Neural crest cell (in vitro differentiated cells): ENCODE measurements at places on chromosomes 1 and 21.

- DNase-seq: no peak
Measured at GRCh38 chr1:63981408-63981773, 207.6 kb downstream of the ROR1 start.

GRCh38 chr1:94675373-94675772, 133.8 kb upstream of the F3 start:
- no peak for DNase-seq

DNA sequence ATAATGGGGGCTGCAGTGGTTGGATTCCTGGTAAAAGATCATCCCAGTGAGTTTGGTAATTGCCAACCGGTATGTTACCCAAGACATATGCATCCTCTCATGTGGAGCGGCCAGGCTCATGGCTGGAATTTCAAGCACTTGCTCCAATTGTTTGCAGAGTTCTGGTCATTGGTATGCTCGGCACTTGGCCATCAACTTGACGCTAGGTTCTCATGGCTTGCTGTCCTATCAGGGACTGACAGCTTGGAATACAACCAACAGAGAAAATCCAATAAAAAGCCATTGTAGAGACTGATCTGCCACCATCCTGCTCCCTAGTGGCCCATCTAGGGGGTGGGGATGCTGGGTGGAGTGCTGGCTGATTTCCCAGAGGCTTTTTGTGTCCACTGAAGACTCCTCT, 120.9 kb downstream of the EDEM3 start:
- no peak for DNase-seq

GRCh38 chr1:235625340-235625739, 24.2 kb downstream of the GNG4 start:
- DNase-seq: no peak

- no peak for DNase-seq
Measured at GRCh38 chr1:156098784-156099183, 15.7 kb upstream of the LMNA start.

- peak; percentile 45 for DNase-seq
Measured at GRCh38 chr1:38064197-38064903, 17.8 kb upstream of the POU3F1 start.

DNA sequence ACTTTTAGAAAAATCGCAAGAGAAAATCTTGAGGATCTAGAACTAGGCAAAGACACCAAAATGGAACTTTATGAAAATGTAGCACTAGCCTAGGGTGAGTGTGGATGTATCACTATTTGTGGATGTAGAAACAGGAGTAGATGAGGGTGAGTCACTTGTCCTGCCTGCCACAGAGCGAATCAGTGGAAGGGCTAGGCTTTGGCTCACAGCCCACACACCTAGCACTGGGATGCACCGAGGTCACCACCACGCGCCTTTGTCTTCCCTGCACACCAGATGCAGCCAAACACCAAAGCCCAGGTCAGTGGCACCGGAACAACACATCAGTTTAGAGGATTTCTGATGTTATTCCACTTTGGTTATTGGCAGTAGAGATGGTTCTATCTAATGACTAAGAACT, 38.2 kb downstream of the PKNOX1 start:
- DNase-seq: no peak

- DNase-seq: no peak
Measured at GRCh38 chr1:246067432-246068216, 439.5 kb downstream of the SMYD3 start.

DNA sequence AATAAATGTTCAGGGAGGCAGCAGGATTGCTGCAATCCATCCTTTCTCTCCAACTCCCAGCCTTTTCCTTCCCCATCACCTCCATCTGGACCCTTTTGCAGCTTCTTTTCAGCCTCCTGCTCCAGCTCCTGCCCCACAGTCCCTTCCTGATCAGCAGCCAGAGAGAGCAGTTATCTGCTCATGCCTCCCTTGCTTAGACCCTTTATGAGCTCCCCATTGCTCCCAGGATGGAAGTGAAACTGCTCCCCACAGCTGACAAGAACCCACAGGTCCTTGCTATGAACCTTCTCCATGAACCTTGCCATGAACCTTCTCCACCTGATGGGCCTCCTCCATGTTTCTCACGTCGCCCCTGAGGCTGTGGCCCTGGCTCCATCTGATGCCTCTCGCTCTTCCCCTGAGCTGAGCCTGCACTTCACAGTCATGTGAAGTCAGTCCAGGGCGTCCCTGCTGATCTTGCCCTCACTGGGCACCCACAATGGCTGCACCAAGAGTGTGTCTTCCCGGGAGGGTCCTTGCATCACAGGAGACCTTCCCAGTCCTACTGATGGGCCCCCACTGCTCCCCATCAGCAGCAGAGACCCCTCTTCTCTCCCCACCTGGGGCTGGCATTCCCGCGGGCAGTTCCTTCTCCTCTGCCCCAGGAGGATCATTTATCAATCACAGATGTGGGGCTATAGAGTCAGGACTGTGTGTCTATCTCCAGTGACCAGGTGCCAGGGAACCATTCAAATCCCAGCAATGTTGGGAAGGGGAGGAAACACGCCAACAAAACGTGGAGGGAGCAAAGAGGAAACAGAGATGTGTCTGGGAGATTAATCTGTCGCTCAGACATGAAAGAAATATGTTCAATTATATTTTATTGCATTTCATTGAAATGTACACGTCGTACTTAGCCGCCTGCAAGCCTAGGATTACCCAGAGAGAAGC, 73.1 kb downstream of the MATN1 start:
- no peak for DNase-seq

DNA sequence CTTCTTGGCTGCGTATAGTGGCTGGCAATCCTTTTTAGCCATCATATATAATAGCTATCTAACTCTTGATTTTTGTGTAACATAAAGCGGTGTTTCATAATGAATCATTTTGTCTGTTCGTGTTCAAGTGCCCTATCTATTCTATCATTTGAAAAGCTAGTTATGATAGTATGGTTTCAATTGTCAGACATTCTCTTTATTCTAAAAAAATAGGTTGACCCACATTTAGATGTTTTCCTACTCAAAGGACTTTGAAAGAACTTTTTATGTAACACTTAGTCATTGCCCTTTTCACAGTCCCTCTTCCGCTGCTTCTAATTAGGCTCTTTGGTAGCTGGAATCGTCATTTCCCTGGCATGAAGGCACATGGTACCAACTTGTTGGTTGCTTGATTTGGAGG, 272.2 kb upstream of the B3GALT2 start:
- no peak for DNase-seq

GRCh38 chr1:54835131-54835898, 34.2 kb upstream of the TTC22 start:
- no peak for DNase-seq

- no peak for DNase-seq
Measured at GRCh38 chr1:224959115-224959514, 29.6 kb downstream of the DNAH14 start.

DNA sequence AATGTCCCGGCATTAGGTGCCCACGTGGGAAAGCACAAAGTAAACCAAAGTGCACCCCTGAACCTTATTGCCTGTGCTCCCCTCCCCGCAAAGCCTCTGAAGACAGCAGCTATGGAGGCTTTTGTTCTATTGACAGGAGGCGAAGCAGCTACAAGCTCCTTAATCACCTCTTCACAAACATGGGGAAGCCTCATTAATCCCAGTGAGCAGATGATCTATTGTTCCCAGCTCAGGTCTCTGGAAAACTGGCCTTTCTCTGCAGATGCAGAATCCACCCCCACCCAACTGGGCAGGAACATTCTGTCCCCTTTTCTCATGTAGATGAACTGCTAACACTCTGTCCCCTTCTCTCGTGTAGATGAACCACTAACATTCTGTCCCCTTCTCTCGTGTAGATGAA, 190.5 kb upstream of the CSF3R start:
- no peak for DNase-seq

GRCh38 chr1:1665815-1666251, 7.0 kb upstream of the CDK11B start:
- DNase-seq: peak; percentile 55

GRCh38 chr1:247500865-247501264, 35.4 kb downstream of the OR2C3 start:
- no peak for DNase-seq

DNA sequence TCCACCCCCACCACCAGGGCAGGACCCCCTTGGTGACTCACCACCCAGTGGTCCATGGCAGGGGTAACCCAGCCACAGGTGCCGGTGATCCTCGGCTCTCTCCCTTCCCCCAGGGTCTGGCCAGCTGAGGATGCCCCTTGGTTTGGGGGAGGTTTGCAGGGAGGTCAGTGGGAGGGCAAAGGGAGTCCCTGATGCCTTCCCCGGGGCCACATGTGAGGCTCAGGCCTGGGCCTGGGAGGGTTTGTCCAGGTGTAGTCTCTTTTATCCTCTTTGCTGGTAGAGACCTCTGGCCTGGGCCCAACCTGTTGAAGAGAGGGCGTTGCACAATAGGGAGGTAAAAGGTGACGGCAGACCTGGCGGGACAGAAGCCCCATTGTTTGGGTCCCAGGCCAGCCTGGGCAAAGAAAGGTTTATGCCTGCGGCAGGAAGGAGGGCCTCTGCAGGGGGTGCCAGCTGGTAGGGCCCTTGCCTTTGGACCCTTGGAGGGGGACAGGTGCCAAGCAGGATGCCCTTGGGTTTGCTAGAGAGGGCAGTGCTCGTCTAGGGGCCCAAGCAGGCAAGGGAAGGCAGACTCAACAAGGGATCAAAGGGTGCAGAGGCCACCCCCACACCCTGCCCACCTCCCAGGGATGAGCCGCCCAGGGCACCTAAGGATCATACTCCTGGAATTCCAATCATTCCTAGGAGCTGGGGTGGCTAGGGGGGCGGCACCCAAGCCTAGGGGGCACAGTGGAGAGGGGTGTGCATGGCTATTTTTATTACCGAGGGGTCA, 760 bp upstream of the TINAGL1 start:
- no peak for DNase-seq

DNA sequence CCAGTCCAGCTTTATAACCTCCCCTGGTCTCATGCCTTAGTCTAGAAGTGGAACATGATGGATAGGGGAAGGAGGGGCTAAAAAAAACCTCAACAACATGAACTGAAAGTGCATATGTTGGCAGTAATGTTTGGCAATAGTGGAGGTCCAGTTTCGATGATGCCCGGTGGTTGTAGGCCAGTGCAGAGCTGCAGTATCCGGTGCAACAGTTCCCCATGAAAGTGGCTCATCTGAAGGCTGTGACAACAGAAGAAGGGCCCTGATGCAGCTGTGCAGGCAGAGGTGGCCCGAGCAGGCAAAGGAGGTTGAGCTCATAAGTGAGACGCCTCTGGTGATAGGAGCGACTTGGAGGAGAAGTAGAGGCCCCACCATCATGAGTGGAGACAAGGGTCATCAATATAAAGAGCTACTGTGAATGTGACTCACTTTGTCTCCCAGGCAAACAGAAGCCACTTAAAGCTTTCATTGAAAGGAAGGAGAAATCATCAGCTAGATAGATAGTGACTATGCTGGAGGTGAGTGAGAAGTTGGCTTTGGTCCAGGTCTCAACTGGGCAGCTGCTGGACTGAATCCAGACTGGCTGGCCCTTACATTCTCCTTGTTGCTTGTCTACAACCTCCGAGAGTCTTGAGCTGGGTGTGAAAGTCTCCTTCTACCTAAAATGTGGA, 10.2 kb upstream of the CREG1 start:
- no peak for DNase-seq

GRCh38 chr21:39489380-39489924, 37.7 kb downstream of the SH3BGR start:
- no peak for DNase-seq

DNA sequence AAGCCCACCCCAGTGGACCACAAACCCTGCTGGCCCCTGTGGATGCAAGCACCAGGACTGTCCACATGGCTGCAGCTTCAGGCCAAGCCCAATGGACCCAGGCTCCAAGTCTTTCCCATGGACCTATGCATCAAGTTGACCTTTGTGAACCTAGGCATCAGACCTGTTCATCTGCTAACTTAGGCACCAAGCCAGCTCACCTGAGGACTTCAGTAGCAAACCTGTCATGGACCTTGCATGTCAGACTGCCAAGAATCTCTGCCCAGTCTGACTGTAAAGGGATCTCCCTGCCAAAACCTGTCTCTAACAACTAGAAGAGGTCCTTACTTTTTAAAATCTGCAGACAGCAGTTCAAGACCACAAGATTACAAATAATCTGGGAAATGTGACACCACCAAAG, 37.8 kb downstream of the FMO3 start:
- DNase-seq: no peak

DNA sequence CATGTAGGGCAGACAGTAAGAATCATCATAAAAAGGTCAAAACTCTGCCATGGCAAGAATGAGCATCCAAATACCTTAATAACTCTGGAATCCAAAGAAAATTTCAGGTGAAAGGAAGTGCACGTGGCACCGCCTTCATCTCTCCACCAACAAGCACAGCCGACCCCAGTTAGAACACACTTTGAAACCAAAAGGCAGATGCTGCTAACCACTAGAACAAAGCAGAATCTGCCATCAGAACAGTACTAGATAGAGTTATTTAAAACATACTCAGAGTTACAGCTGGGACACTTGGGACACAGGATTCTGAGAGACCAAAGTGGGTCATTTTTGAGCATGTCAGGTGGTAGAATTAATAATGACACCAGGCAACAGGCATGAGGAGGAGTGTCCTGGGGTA, 106.7 kb upstream of the SOD1 start:
- DNase-seq: no peak

- no peak for DNase-seq
Measured at GRCh38 chr1:168767894-168768584, 39.0 kb upstream of the DPT start.

DNA sequence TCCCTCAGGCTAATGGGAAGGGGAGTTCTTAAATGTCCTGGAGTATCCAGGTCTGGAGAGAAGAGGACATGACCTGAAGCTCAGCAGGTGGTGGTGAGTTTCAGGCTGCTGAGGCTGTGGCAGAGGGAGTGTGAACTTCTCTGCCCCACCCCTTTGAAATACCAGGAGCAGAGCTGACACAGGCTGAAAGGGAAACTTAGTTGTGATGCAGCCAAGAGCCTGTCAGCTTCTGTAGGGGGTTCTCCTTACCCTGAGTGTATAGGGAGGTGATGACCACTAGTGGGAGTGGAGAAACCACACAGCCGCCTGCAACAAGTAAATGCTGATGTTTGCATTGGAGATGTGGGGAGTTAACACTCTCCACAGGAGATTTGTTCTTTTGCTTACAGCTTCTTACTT, 152.3 kb downstream of the FCRL5 start:
- DNase-seq: no peak

DNA sequence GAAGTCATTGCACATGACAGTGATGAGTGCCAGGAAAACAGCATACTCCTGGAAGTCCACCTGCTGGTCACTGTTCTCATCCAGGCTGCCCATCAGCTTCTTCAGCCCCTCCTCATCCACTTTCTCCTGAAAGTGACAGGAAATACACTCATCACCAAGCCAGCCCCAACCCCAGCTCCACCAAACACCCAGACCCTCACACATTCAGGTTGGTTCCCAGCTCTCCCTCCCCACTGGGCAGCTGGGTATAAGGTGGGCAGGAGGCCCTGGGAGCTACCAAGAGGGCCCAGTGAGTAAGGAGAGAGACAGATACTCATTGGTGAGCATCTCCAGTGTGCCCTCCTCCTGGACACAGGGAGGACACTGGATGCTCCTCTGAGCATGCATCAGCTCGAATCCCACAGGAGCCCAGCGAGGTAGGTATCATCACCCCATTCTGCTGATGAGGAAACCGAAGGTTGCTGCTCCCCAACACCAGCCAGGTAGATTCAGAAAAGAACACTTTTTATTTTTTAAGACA, 4.1 kb downstream of the S100A2 start:
- DNase-seq: no peak

- DNase-seq: no peak
Measured at GRCh38 chr1:91944087-91944486, 5.1 kb upstream of the BRDT start.
